ENCODE measurements at places on chromosomes 13 and 19. TPM values are rescaled to one million over a fixed set of nuclear protein-coding genes. Genes with fewer than 3 reads are reported as not detected.

The SLC10A2 gene
- total RNA-seq: not detected

The GIPC3 gene
- 0.11 TPM for total RNA-seq

The ZNF418 gene
- 18.7 TPM for total RNA-seq

The CD22 gene
- 8.8 TPM for total RNA-seq
